Adipose tissue (tissue), 3 donors: ENCODE measurements at places on chromosomes 6 and 20. TPM values are rescaled to one million over a fixed set of nuclear protein-coding genes. Genes with fewer than 3 reads are reported as not detected.

Gene MAPK13
- 35.1 TPM for polyA plus RNA-seq

Gene SPATA25
- polyA plus RNA-seq = 2.7 TPM

Gene MUC22
- not detected for polyA plus RNA-seq

Gene C20orf202
- polyA plus RNA-seq = 0.16 TPM

Gene SEL1L2
- polyA plus RNA-seq = not detected
